Coronary artery (tissue), 2 donors: ENCODE measurements at places on chromosomes 16 and 17.
A peak's percentile ranks its signal among the peaks of the same experiment; 100 is the strongest.

GRCh38 chr16:83652943-83653342, 154.8 kb upstream of the HSBP1 start:
- DNase-seq, result no peak

- no peak for DNase-seq
Measured at GRCh38 chr16:78154729-78155461, 55.4 kb downstream of the WWOX start.

- DNase-seq, result no peak
Measured at GRCh38 chr17:56679115-56679776, 85.7 kb downstream of the NOG start.

- DNase-seq, result no peak
Measured at GRCh38 chr16:85675251-85675874, 13.4 kb downstream of the GINS2 start.

DNA sequence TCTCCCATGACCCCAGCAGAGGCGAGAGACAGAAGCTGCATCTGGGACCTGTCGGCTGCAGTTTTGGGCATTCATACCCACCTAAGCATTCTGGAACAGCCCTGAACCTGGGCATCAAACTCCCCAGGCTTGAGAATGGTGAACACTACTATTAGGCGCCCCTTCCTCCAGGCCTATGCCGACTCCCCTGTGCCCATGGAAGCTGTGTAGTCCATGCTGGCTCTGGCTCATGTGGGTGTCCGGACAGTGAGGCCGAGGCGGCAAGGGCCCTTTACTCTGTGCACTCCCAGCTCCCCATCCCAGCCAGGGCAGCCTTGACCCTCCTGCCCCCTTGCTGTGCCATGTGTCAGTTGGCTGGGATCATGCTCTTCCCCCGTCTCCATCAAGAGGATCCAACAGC, 89.0 kb upstream of the TOB1 start:
- no peak for DNase-seq

GRCh38 chr17:74345433-74346241, 16.0 kb downstream of the BTBD17 start:
- no peak for DNase-seq

GRCh38 chr16:53556521-53556920, 53.5 kb upstream of the AKTIP start:
- no peak for DNase-seq

DNA sequence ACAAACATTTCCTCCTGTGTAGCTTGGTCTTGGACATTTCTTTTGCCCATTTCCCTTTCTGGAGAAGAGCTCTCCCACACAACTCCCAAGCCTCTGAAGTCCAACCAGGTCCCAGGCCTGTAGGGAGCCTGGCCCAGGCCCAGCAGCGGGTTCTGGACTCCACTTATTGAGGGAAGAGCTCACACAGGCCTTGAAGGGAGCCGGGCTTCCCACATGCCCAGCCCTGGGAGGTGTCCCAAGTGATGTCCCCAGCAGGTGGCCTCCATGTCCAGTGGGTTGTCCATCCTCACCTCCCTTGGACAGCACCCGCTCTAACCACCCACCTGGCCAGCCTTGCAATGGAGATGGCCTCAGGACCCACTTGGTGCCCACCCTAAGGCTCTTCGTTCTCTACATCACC, 5.9 kb upstream of the EPX start:
- DNase-seq, result no peak

GRCh38 chr17:53807286-53807685, 15.4 kb upstream of the KIF2B start:
- no peak for DNase-seq

DNA sequence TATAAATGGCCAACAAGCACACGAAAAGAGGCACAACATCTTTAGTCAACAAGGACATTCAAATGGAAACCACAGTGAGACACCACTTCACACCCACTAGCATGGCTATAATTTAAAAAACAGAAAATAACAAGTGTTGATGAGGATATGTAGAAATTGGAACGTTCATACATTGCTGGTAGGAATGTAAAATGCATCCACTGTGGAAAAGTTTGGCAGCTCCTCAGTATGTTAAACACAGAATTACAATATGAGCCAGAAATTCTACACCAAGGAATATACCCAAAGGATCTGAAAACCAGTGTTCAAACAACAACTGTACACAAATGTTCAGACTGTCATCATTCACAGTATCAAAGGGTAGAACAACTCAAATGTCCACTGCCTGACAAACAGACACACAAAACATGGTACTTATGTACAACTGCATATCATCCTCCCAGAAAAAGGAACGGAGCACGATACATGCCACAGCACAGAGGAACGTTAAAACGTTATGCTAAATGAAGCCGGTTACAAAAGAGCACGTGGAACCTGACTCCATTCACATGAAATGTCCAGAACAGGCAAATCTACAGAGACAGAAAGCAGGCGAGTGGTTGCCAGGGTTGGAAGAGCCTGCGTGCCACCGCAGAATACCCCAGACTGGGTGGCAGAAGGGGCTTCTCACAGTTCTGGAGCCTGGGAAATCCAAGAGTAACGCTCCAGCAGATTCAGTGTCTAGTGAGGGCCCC, 32.8 kb upstream of the METRNL start:
- peak; percentile 21 for DNase-seq

DNA sequence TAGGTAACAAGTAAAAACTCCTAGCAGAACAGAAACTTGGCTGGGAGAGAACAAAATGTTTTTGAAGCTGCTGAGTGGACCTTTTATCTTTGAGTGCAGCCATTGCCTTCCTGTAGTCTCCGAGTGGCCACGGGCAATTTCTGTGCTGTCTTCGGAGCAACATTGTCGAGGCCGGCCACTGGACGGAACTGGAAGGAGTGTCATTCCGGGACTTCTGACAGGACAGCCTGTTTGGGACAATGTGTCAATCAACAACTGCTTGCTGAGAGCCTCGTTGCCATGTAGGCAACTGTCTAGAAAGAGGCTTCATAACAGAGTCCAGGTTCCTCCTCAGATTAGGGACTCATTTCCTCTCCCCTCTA, 96.2 kb upstream of the CDYL2 start:
- peak; percentile 76 for DNase-seq

DNA sequence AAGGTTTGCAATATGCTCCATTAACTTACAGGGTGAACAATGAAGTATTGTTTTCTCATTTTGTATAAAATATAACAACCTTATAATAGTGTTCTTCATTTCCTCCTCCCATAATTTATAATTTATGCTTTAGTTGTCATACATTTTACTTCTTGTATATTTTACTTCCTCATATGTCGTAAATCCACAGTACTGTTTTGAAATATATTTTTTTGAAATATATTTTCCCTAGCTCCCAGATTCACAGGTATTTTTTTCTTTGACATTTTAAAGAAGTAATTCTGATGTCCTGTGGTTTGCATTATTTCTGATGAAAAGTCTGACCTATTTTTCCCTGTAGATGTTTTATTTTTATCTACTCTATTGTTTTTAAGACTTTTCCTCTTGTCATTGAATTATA, 52.7 kb downstream of the VMP1 start:
- no peak for DNase-seq

- no peak for DNase-seq
Measured at GRCh38 chr17:78530675-78531074, 46.5 kb downstream of the DNAH17 start.

GRCh38 chr16:16073891-16074881, 124.8 kb downstream of the ABCC1 start:
- DNase-seq, result no peak

DNA sequence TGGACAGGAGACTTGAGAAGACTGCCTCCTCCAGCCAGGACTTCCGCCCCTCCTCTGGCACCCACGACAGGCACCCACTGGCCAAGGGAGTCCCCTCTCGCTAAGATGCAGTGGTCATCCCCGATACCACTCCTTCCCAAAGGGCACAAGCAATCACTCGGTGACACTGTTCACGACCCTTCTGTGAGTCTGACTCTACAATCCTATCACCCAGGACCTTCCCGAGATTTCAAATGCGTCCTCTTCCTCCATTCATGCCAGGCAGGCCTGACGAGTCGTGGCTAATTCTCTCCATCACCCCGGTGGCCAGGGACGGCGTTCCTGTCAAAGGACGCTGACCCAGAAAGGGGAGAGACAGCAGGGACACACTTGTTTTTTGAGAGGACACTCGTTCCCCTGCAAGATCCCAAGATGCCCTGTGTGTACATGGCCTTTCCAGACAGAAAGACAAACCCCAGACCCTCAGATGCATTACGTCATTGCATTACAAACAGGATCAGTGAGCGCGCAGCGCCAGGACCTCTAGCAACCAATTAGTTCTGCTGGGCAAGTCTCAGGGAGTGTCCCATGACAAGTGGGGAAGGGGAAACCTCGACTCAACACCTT, 12.2 kb downstream of the FBXO31 start:
- no peak for DNase-seq

- DNase-seq, result no peak
Measured at GRCh38 chr17:37574427-37574826, 34.8 kb downstream of the SYNRG start.

DNA sequence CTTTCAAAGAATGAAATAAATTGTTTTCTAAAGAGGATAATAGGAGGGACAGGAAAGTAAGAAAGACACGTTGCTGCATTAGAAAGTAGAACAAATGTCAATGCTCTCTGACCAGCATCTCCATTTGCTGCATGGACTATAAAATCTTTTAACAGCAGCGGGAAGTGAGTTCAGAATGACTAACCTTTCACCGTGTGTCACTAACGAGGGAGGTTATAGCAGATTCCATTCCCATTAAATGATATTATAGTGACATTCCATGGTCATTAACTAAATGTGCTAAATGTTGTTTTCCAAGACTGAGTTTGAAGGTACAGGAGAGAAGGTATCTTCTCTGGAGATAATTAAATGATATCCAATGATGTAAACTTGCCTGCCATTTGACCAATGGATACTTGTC, 127.1 kb upstream of the HS3ST3A1 start:
- DNase-seq, result no peak

DNA sequence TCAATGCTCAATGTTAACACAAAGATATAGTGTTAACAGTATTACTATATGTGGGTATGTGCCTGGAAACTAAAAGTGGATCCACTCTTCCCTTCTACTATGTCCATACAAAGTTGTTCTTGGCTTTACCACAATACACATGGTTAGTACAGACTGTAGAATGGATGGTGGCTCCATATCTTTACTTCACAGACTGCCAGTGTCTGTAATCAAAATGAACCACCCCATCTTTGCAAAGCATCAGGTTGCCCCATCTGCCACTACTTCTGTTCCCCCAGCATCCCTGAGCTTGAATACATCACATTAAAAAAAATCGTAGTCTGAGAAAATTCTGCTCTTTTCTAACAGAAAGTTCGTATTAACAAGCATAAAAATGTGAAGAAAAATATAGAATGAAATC, 30.0 kb downstream of the USP32 start:
- no peak for DNase-seq

GRCh38 chr17:82985428-82985805, 94.0 kb upstream of the METRNL start:
- no peak for DNase-seq

- DNase-seq, result no peak
Measured at GRCh38 chr17:49741692-49742076, 22.2 kb downstream of the FAM117A start.

DNA sequence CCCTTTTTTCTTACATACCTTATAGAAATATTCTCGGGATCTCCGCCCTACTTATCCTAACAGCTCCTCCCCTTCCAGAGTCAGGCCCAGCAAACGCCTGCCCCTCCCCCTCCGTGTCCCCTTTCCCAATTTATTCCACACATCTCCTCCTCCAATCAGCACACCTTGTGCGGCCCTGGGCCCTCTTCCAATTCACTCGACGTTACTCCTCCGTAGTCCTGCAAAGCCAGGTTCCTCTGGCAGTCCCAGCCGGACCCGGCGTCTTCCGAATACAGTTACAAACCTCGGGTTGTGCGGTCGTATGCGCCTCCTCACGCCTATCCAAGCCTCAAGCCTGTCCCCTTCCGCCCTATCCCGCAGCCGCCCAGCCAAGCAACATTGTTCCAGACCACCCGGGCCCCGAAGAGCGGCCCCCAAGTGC, 677 bp downstream of the CBX1 start:
- no peak for DNase-seq

DNA sequence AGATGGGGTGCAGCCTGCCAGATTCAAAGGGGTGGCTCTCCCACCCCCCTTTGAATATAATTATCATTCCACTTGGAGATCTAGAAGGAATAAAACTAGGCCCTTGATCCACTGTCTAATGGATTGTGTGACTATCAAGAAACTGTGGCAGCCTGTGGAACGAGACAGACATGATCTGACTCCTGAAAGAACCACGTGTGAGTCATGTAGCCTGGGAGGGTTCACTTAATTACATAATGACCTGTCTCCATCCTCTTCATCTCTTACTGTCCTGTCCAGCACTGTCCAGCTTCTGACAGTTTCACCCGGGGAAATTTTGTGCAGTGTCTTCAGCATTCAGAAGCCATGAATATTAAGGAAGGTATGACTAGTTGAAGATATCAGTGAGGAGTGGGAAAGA, 43.3 kb upstream of the CDH13 start:
- DNase-seq, result no peak

DNA sequence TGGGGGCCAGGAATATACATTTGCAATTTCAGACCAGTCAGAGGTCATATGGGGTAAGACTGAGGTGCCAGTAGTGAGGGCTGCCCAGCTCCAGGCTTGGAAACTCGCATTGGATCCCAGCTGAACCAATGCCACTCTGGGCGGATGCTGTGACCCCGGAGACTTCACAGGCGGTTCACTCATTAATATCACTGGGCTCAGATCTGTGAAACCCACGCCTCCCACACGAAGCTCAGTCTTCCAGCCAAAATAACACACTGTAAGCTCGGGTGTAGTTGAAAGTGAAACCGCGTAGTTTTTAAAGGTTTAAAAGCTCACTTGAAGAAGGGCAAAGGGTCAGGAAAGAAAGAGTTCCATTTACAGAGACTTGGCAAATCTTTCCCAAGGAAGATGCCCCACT, 254.8 kb downstream of the FOXL1 start:
- DNase-seq, result no peak

GRCh38 chr17:2691965-2692780, 19.4 kb downstream of the CLUH start:
- peak; percentile 67 for DNase-seq

DNA sequence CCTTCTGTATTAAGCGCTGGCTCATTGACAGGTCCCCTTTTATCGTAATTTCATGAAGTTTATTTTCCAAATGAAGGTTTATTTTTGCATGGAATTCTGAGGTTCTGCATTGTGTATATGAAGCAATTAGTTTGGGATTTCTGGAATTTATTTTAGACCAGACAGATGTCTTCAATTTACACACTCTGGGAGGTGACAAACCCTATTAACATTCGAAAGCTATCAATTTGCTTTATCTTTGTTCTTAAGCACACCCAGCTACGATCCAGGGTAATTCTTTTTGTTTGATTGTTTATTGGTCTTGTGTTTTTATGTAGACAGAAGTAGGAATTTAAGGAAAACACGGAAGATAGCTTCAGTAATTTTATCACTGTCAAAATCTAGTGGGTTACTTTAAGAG, 264.6 kb downstream of the HS3ST3A1 start:
- no peak for DNase-seq
